ENCODE measurements at places on chromosomes 4 and X.

GRCh38 chr4:87141428-87141827 lies 79.0 kb downstream of the KLHL8 start:
- DNase-seq: no peak

- no peak for DNase-seq
These were observed 196.3 kb upstream of the SPRY1 start for GRCh38 chr4:123200051-123200940.

DNA sequence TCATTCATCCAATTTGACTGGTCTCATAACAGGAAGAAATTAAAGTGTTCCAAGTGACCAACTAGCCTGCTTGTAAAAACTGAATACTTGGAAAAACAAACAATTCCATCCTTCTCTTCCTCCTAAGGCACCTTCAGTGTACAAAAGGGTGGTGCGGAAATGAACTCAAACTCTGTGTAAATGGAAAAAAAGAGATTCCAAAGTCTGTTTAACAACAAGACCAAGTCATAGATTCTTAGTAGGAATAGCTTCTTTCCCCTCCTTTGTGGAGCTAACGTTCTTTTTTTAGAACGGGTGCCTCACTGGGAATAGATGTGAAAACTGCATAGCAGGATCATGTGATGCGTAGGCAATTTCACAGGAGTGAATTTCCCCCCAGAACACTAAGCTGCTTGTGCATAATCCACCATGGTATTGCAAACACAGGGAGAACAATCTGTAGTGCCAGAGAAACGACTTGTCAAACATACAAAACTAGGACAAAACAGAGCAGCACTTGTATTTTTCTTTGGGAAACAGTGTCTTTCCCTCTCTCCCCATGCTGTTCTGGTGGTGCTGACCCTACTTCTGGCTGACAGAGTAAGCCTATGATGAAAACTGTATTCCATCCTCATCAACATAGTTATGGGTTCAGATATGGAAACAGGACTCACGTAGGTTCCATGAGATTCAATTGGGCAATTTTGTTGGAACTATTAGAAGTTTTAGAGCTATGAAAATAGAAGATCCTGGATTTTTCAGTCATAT lies 13.2 kb upstream of the SOD3 start:
- DNase-seq: no peak

DNA sequence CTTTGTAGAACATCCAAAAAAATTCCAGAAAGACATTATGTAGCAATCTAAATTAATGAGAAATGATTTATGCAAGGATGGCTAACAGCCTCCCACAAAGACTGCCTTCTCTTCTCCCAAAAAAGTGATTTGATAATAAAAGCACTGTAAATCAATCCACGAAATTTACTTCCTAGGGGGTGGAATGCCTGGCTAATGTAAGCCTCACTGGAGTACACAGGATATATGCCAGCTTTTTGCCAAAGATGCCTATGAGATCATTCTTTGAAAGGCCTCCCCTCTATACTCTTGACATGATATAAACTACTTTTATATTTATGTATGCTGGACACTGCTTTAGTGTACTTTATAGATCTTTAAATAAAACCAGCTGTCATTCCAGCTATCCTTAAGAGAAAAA lies 211.1 kb downstream of the ADAMTS3 start:
- DNase-seq: no peak

DNA sequence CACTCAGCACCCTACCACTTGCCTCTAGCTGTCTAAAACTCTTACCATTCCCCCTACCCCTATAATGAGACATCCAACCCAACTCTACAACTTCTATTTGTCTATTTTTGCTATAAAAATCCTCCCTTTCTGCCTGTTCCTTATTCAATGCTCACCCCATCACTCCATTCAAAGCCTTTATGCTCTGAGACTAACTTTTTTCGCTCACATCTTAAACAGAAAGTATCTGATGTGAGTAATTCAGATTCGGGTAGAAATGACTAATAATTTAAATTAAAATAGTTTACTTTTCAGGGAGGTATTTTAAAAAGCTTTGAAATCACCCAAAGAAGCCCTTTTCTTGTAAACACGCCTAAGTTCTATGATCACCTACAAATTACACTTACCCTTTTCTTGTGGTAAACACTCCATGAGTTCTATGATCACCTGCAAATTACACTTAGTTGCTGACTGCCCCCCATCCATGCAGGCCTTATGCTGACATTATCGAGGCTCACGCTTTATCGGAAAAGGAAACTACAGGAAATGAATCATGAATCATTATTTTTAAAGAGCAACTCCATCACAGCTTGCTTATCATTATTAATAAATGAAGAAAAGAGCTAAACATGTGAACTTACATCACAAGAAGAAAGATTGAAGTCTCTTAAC lies 168.7 kb upstream of the PPP1R2C start:
- no peak for DNase-seq

- DNase-seq: no peak
These were observed 3.1 kb downstream of the FGFRL1 start for GRCh38 chr4:1014291-1015167.

GRCh38 chr4:141845901-141846300 lies 209.5 kb downstream of the IL15 start:
- no peak for DNase-seq

DNA sequence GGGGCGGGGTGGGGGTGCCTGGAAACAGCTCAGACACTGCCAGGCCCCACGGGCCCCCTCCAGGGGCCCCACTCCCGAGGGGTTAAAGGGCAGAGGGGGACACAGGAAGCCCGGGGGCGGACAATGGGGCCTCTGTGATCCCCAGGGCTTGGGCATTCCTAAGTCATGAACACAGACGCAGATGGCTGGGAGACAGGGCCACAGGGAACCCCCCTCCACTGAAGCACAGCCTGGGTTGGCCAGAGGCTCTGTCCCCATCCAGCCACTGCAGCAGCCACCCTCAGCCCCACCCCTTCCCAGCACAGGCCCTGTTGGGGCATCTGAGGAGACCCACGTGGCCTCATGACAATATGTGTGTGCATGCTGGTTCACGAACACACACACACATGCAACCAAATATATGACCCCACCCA lies 3.9 kb downstream of the L1CAM start:
- no peak for DNase-seq

All from activated T-helper 1 cell treated with anti-CD3 and anti-CD28 coated beads, Interleukin-2, amount 50 U/mL, for 16 hours (primary cell).